ENCODE measurements at places on chromosomes 2 and 18.

DNA sequence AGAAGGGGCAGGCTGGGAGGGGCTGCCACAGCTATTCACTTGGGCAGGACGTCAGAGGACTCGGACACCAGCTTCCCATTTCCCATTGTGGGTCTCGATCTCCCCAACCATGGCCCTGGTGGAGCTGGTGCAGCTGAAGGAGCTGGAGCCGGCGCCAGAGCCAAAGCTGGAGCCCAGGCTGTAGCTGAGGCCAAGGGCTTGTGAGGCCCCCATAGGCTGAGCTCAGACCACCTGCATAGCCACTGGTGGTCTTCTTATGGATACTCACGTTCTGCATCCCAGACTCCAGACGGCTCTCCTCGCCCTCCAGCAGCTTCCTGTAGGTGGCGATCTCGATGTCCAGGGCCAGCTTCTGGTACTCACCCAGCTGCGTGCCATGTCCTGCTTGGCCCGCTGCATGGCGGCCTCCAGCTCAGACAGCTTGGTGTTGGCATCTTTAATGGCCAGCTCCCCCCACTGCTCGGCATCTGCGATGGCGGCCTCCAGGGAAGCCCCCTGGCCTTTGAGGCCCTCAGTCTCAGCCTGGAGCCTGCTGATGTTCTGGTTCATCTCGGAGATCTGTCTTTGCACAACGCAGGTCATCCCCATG, 6.0 kb upstream of the CDK5R2 start:
- no peak for DNase-seq

- no peak for DNase-seq
Observed at GRCh38 chr2:109582928-109583895, 30.6 kb downstream of the SEPTIN10 start.

- DNase-seq: no peak
Observed at GRCh38 chr2:121577381-121577780, 46.7 kb downstream of the RNU4ATAC start.

GRCh38 chr2:3589086-3589485, 5.8 kb upstream of the COLEC11 start:
- no peak for DNase-seq

DNA sequence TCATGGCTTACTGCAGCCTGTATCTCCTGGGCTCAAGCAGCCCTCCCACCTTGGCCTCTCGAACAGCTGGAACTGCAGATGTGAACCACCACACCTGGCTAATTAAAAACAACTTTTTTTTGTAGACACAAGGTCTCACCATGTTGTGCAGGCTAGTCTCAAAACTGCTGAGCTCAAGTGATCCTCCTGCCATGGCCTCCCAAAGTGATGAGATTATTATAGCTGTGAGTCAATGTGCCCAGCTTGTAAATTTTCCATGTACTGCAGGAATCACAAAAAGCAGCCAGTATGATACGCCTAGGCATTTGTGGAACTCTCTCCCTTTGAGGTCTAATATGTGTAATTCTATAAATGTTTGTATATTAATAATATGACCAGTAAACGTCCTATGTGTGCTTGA, 59.9 kb downstream of the MSH6 start:
- no peak for DNase-seq

DNA sequence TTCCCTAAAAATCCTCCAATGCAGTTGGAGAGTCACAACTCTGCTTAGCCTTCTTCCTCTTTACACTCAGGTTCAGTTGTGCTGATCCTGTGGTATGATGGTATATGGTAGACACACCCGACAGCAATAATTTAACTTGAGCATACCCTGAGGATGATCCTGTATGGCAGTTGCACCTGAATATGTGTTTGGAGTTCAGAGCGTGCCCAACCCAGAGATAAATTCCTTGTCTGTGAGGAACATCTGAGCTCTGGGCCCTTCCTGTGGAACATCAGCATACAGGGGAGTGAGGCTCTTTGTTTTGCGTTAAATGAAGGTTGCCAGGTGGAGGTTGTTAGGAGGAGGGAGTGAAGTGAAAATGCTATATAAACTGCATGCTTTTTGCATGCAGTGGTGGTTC, 187.7 kb downstream of the MYO3B start:
- no peak for DNase-seq

DNA sequence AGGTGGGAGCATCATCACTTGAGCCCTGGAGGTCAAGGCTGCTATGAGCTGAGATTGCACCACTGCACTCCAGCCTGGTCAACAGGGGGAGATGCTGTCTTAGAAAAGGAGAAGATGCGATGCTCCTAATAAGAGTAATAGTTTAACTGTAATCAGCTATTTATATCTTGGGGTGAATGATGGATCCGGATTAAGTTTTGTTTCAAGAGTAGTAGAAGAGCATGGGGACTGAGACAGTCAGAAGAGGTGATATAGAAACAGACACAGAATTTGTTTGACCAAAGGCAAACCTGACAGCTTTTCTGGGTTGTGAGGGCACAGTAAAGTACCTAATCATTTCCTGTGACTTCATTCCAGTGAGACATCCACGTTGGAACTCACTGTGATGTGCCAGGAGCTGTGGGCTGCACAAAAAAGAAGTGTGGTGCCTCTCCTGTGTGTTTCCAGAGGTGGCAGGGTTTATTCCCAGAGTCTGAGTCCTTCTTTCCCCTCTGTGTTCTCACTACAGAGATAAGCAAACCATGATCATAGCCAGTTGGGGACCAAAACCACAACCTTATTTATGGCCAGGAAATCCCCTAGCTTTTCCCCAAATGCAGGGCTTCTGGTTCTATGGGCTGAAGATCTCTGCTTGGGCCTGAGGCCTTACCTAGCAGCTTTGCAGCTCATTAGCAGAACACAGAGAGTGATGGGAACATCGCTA, 113.7 kb downstream of the XRCC5 start:
- no peak for DNase-seq

DNA sequence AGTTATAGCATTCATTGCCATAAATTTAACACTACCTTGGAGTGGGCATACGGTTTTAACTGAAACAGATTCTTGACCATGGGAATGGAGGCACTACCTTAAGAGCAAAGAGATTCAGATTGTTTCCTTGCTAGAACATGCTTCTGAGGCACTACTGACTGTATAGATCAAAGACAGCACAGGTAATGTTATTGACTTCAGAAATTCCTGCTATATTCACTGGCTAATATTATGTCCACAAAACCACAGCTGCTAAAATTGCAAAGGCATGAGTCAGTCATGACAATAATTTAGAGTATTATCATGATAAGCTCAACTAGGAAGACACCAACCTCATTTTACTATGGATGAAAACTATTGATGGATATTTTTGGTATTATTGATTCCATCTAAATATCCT, 39.4 kb downstream of the SLC8A1 start:
- DNase-seq: no peak

- no peak for DNase-seq
Observed at GRCh38 chr18:3177902-3178687, 41.7 kb downstream of the MYOM1 start.

DNA sequence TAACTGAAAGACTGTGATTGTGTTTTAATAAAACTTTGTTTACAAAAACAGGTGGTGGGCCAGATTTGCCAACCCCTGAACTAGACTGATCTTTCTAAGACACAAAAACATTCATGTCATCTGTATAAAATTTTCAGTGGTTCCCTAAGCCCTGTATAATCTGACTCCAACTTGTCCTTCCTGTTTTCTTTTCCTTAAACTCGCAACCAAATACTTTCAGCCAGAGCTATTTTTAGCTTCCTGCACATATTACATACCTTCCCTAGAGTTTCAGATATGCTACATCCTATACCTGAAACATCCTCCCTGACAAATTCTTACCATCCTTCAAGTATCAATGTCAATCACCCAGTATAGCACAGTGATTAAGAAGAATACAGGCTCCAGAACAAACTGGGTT, 4.8 kb downstream of the GCFC2 start:
- no peak for DNase-seq

Data from NCI-H446 (cell line).